ENCODE measurements at places on chromosomes 4 and X.

- no peak for DNase-seq
Measured at GRCh38 chr4:128388352-128388630, 100.7 kb upstream of the PGRMC2 start.

DNA sequence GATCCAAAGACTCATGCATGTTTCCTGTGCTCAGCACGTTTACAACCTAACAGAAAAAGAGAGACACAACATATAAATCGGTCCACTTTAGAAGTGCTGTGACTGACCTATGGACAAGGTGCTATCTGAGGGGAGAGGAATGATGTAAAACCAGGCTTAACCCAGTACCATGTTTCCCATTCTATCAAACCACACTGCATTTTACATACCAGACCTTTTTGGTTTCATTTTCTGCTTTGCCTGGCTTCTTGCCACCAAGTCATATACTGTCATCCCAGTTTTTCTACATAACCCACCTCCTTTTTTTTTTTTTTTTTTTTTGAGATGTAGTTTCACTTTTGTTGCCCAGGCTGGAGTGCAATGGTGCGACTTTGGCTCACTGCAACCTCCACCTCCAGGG, 82.2 kb downstream of the KLF8 start:
- no peak for DNase-seq

DNA sequence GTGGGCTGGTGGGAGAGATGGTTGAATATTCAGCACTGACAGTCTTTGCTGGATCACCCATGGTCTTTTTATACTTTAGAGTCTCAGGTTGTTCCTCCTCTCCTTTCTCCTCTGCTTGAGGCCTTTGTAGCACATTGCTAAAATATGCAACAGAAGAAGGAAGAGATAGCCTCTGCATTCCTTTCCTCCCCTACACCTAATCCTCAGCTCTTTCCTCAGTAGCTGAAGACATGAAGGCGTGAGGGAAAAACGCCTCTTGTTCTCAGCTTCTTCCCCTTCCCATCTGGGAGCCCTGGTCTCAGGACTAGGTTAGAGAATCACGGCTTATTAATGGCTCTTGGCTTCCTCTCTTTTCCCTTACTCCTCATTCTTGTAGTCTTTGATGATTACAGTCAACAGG, 76.8 kb downstream of the RNF150 start:
- DNase-seq: no peak

DNA sequence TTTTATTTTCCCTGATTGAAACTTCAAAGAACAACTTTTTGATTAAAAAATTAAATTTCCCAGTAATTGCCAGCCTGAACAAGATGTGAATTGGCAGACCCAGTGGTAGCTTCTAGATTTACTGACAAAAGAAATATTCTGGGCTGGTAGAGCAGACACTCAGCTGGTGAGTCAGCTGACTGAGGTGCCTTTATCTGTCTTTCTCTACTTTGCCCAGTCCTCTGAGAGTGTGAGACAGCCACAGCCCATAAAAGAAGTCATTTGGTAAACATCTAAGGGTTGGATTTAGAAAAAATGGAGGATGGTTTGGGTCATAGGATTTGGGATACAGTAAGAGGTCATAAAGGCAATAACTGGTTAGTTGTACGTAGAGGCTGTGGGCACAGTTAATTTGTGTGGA, 54.5 kb downstream of the CCSER1 start:
- DNase-seq: no peak

DNA sequence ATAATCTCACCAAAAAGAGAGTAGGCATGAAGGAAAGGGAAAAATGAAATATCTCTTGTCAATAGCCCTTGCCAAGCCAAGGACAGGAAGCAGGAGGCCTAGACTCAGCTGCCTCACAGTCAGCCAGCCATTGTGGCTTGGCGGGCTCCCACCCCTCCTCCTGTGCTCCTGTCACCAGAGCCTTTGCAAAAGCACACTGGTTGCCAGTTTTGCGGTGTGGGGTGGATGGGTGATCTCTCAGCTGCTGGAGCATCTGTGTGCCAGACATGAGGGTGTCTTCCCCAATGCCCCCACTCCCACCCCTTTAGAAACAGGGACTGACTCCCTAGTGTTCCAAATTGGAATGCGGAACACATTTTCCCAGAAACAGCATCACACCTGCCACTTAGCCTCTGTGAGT, 26.1 kb downstream of the ARHGEF6 start:
- peak; percentile 22 for DNase-seq

DNA sequence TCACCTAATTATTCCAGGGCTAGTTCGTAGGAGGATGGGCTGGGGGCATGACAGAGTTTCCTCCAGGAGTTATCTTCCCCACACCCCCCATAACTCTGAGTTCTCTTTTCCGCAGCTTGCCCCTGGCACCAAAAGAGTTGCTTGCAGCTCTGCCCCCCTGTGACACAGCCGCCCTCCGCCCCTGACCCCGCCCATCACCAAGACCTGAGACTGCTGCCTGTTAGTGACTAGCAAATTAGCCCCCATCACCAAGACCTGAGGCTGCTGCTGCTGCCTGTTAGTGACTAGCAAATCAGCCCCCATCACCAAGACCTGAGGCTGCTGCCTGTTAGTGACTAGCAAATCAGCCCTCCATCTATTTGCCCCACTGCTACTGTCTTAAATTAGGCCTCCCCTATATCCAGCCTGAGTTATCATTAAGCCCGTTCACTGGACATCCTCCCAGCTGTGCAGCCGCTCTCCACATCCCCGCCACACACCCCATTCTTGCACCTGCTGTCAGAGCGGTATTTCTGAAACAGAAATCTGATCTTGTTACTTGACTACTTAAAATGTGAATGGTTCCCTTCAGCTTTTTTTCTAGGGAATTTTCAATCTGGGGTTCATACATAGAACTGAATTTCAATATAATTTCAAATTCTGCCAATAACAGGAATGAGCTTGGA, 1.5 kb upstream of the PAPSS1 start:
- peak; percentile 4 for DNase-seq

GRCh38 chr4:71446479-71447081, 107.8 kb downstream of the SLC4A4 start:
- no peak for DNase-seq

- DNase-seq: no peak
Measured at GRCh38 chr4:178086320-178086719, 644.1 kb upstream of the AGA start.

GRCh38 chrX:103211012-103211715, 3.7 kb upstream of the BEX4 start:
- peak; percentile 20 for DNase-seq

DNA sequence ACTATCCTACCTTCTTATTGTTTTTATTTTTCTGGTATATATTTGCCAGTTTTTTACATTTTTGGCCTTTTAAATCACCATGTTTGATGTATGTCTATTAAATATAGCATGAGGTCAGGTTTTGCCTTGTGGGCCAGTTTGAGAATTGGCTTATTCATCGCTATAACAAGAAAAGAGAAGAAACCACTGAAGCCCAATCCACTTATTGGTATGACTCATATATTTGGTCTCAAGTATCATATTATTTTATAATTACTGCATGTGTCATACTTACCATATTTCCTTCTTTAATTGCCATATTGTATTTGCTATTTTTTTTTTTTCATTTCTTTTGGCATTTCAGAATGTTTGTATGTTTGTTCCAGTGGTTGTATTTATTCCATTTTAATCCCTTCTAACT, 99.3 kb downstream of the IRF2 start:
- DNase-seq: no peak

- no peak for DNase-seq
Measured at GRCh38 chrX:103372886-103373285, 3.5 kb upstream of the BEX3 start.

DNA sequence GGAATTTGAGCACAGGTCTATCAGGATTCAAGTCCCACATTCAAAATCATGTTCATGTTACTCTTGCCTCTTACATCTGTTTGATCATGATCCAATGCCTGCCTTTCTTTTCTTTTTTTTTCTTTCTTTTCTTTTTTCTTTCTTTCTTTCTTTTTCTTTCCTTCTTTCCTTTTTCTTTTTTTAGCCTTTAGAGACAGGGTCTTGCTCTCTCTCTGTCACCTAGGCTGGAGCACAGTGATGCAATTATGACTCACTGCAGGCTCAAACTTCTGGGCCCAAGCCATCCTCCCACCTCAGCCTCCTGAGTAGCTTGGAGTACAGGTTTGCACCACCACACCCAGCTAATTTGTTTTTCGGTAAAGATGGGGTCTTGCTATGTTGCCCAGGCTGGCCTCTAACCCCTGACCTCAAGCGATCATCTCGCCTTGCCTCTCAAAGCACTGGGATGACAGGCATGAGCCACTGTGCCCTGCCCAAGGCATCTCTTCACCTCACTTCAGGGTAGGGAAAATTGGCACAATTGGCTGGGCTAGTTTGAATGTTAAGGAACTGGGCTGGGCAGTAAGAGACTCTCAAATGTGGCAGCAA, 359.2 kb downstream of the FBXW7 start:
- DNase-seq: no peak

DNA sequence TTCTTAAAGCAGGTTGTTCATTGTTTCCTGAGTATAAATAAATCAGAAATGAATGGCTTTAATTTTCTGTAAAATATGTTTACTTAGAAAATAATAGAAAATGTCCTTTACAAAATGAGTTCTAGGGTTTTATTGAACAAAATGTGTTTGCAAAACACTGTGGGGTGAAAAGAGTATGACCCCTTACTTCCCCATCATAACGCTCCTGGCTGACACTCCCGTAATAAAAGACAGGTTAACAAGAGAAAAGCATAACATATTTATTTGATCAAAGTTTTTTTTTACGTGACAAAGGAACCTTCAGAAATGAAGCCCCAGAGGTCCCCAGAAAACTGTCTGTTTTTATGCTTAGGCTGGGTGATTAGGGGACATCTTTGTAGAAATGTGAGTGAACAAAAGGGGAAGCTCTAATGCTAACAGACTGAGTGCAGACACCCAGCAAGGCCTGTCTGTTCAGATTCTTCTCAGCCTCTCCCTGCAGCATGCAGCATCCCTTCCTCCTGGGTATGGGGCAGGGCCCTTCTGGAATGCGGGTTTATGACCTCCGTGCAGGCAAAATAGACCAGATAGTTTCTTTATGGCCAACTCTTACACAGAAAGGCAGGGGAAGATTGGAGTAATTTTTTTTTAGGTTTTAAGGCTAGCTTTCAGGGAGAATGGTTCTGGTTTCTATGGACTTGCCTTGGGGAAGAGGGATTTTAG, 26.1 kb downstream of the ZFP42 start:
- DNase-seq: no peak

DNA sequence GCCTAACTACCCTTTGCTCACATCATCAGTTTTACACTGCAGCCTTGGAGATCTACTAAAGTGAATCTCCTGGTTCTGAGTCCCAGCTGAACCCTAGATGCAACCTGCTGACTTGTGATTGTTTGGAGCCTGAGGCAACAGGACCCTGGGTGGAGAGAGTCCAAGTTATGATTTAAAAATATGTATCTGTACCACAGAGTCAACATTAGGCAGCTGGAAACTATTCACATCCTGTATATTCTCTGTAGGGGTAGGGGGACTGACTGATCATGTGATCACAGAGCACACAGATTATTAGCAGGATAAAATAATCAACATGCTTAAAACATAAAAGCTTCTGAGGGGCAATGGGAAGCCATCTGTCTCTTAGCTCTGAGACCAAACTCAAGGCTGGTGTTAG, 52.1 kb downstream of the CT47B1 start:
- no peak for DNase-seq

DNA sequence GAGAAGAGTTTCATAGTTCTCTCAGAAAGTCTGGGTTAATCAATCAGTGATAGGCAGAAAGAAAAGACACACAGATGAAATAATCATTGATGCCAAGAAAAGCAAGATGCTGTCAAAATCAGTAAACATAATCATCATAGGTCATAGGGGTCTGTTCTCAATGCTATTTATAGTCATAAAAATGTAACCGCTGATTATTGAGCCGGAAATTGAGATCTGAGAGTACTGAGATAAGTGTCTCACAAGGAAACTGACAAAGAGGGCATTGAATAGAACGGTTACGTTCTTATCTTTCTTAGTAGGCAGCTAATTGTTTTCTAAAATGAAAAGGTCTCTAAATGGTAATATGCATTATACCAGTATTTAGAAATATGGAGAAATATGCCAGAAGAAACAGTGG, 1686.1 kb upstream of the AGA start:
- no peak for DNase-seq

GRCh38 chrX:130895299-130895698, 7.7 kb downstream of the ENOX2 start:
- no peak for DNase-seq

- DNase-seq: no peak
Measured at GRCh38 chr4:189804894-189805293, 135.8 kb upstream of the FRG1 start.

Data from skin of body (tissue), 3 donors.